Activated T-helper 1 cell treated with anti-CD3 and anti-CD28 coated beads, Interleukin-12 subunit alpha, Interleukin-12 subunit beta, Interleukin-2, Interleukin-4 antibody, amounts not matched to agents 30 ng/mL and 10 ng/mL and 1 ng/mL, durations not matched to agents 14 hours and 24 hours and 36 hours (primary cell): ENCODE measurements at places on chromosomes 7 and 10.

DNA sequence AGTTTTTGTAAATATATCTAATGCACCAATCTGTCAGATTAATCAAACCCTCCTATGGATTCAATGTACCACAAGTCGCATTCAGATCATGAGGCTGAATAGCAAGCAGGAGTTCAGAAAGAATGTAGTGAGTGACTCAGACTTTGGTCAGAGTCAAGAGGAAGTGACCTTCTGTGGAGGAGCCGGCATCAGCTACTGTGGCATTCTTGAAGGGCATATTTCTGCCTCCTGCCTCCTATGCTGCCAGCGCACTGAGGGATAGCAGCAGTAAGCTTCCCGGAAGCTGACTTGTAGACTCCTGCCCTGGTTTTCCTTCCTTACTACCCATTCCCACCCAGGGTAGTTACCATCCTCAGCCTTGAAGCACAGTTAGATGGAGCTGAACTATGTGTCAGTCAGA is 867.5 kb downstream of the NRG3 start:
- no peak overlapping the region for H3K27ac ChIP-seq
- no peaks in the 10 kb centered on the region for H3K27me3 ChIP-seq
- no peaks in the 10 kb centered on the region for H3K36me3 ChIP-seq
- H3K4me3 ChIP-seq = no peak overlapping the region
- H3K4me1 ChIP-seq = no peaks in the 10 kb centered on the region
- no peak for DNase-seq

DNA sequence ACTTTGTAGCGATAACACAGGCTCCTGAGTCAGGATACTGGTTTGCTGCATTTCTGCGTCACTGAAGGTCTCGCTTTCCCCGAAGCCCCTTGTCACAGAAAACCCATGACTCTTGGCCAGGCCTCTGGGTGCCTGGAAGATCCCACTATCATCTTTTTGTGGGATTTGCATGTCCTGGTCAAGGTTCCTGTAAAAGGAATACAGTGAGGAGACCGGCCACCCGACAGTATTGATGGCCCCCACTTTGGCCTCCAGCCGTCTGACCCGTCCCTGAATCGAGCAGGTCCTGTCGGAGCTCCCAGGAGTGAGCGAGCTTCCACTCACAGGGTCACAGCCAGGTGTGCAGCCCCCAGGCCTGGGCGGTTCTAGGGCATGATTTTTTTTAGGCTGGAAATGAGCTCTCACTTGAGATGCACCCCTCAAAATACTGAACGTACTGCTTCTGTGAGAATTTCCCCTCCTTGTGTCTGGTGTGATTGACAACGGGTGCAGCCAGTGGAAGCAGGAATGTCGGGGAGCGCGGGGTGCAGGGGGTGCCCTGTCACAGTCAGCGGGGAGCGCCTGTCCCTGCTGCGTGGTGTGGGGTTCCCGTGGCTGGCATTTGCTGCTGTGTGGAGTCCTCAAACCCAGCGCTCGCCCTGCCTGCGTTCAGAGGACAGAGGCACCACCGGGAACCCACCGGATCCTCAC is 75.8 kb downstream of the DNAJB6 start:
- DNase-seq = no peak
- no peak overlapping the region for H3K4me3 ChIP-seq
- H3K4me1 ChIP-seq = peaks cover 7% of the 10 kb centered on the region
- peaks cover 7% of the 10 kb centered on the region for H3K36me3 ChIP-seq

GRCh38 chr7:3862774-3863173 is 561.7 kb downstream of the SDK1 start:
- DNase-seq = no peak
- H3K36me3 ChIP-seq = peaks cover 2% of the 10 kb centered on the region
- no peak overlapping the region for H3K4me3 ChIP-seq

DNA sequence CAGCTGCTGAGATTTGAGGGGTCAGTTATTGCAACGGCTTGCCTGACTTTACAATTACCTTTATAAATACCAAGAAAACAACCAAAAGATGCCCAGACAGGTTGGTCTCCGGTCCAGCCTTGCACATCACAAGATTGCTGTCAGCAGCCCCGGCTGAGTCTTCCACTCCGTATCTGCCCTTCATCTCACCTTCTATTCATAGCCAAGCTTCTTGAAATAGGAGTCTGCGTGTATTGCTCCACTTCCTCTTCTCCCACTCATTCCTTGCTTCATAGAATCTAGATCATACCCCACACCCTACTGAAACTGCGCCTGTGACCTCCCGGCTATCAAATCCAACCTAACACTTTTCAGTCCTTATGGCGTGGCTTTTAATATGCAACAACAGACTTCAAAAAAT is 31.1 kb upstream of the USP6NL start:
- no peaks in the 10 kb centered on the region for H3K4me1 ChIP-seq
- no peak for DNase-seq
- H3K27me3 ChIP-seq = peaks cover 18% of the 10 kb centered on the region
- no peak overlapping the region for H3K4me3 ChIP-seq
- no peak overlapping the region for H3K27ac ChIP-seq

GRCh38 chr7:99784007-99784406 is at the start of gene CYP3A4:
CYP3A4 (minus strand) TSS chr7:99784184; CDS start chr7:99784081, 103 bp downstream.
- no peak within 1 kb of the TSS for H3K4me3 ChIP-seq
- H3K27ac ChIP-seq = no peak within 1 kb of the TSS
- peaks cover 3% of the 10 kb centered on the region for H3K27me3 ChIP-seq
- peaks cover 19% of the 10 kb centered on the region for H3K4me1 ChIP-seq
- H3K36me3 ChIP-seq = no peaks in the 10 kb centered on the region

GRCh38 chr10:118986815-118987790 is 42.4 kb upstream of the NANOS1 start:
- H3K36me3 ChIP-seq = no peaks in the 10 kb centered on the region
- no peak overlapping the region for H3K27ac ChIP-seq
- peaks cover 14% of the 10 kb centered on the region for H3K27me3 ChIP-seq
- peaks cover 10% of the 10 kb centered on the region for H3K4me1 ChIP-seq
- DNase-seq = no peak
- H3K4me3 ChIP-seq = no peak overlapping the region

DNA sequence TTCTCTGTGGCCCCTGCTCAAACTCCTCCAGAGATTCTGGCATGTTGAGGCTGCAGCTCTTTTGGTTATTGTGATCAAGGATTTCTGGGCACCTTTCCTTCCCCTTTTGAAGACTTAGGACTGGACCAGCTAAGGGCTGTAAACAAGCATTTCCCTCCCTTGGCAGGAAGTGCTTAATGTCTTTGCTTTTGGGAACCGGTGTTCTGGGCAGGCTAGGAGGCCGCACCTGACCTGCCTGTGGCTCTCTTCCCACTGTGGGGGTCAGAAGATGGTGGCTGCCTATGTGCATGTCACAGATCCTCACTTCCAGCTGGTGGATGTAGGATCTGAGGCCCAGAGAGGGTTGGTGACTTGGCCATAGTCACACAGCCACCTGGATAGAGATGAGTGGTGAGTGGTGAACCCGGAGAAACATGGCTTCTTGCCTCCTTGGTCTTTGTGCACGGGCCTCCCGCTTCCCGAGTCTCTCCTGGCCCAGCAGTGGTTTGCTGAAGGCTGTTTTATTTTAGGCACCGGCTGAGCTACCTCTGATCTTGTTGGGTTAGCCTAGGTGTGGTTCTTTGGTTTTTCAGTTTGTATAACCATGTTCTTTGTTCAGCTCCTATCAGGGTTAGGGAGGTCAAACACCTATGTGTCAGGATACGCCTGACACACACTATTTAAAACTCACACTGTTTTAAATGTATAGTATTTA is 82.0 kb downstream of the GRK5 start:
- peaks cover 83% of the 10 kb centered on the region for H3K4me1 ChIP-seq
- peak overlapping the region; percentile 79 for H3K27ac ChIP-seq
- H3K36me3 ChIP-seq = peaks cover 8% of the 10 kb centered on the region

DNA sequence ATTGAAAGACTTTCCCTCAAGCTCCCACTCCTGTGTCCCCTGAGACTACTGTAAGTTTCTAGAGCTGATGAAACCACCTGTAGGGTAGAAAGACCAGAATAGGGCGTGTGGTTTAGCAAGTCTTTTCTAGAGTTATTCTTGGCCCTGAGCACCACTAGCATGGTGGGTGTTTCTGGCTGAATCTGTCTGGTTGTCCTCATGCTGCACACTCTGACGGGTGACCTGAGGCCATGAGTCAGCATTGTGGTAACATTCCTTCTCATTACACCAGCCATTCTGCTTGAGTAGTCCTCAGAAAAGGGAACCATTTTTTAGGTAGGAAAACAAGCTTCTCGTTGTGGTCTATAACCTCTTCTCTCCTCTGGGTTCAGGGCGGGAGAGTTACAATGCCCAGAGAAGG is 250.3 kb downstream of the SNX13 start:
- H3K27ac ChIP-seq = no peak overlapping the region
- peaks cover 2% of the 10 kb centered on the region for H3K27me3 ChIP-seq
- no peaks in the 10 kb centered on the region for H3K36me3 ChIP-seq
- no peak for DNase-seq
- no peaks in the 10 kb centered on the region for H3K4me1 ChIP-seq

DNA sequence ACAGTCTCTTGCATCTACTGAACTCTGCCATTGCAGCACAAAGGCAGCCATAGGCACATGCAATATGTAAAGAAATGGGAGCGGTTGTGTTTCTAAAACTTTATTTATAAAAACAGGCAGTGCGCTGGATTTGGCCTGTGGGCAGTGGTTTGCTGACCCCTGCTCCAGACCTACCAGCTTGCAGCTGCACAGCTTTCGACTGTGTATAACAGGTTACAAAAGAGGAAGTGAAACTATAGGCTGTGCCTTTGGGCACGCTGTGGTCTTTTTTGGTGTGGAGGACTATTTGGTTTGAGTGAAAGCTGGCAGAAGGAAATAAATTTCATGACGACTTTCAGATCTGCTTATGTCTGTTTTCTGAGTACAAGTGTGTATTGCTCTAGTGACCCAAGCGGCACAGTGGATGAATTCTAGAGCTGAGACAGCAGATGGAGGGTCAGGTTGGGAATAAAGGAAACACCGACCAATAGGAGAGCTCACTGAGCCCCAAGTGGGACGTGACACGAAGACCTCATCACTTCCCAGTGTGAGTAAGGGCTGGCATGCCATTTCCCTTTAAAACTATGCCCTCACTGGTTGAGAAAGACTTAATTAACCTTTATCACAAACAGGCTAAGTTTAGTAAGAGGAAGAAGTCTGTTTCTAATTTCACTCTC is 152.7 kb downstream of the ANK3 start:
- peaks cover 30% of the 10 kb centered on the region for H3K4me1 ChIP-seq
- H3K4me3 ChIP-seq = peak overlapping the region; percentile 40
- H3K27ac ChIP-seq = peak overlapping the region; percentile 16
- no peaks in the 10 kb centered on the region for H3K27me3 ChIP-seq
- DNase-seq = no peak

GRCh38 chr10:63286340-63286739 is 153.2 kb downstream of the NRBF2 start:
- no peak overlapping the region for H3K4me3 ChIP-seq
- H3K36me3 ChIP-seq = peaks cover 2% of the 10 kb centered on the region
- no peaks in the 10 kb centered on the region for H3K27me3 ChIP-seq
- no peak overlapping the region for H3K27ac ChIP-seq
- DNase-seq = no peak

DNA sequence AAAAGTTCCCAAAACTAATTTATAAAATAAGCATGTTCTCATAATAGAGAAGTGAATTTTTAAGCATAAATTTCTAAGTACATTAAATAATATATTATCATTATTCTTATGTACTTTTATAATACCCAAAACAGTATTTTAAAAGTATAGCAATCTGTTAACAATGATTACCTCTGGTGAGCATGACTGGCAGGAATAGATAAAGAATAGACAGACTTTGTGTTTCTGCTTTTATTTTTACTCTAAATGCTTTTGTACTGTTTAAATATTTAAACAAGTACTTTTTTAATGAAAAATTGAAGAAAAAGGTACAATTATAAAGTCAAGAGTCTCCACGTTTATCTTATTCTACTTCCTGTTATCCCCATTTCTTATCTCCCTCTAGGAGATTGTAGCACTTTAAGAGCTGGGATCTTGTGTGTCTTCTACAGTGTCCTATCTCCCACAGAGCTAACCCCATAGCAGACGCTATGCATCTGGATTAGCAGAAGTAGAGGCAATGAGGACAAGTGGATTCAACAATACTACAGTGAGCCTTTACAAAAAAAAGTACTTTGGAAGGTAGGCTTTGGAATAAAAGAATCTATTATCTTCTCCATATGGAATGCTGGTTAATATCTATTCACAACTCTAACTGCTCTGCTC is 42.9 kb downstream of the IDE start:
- DNase-seq = no peak
- H3K27ac ChIP-seq = no peak overlapping the region
- H3K27me3 ChIP-seq = no peaks in the 10 kb centered on the region
- H3K4me3 ChIP-seq = no peak overlapping the region
- H3K36me3 ChIP-seq = peaks cover 14% of the 10 kb centered on the region

GRCh38 chr7:70094831-70095230 is 496.6 kb downstream of the AUTS2 start:
- H3K4me1 ChIP-seq = no peaks in the 10 kb centered on the region
- no peaks in the 10 kb centered on the region for H3K36me3 ChIP-seq
- no peak overlapping the region for H3K4me3 ChIP-seq
- no peaks in the 10 kb centered on the region for H3K27me3 ChIP-seq
- no peak overlapping the region for H3K27ac ChIP-seq
- DNase-seq = no peak

DNA sequence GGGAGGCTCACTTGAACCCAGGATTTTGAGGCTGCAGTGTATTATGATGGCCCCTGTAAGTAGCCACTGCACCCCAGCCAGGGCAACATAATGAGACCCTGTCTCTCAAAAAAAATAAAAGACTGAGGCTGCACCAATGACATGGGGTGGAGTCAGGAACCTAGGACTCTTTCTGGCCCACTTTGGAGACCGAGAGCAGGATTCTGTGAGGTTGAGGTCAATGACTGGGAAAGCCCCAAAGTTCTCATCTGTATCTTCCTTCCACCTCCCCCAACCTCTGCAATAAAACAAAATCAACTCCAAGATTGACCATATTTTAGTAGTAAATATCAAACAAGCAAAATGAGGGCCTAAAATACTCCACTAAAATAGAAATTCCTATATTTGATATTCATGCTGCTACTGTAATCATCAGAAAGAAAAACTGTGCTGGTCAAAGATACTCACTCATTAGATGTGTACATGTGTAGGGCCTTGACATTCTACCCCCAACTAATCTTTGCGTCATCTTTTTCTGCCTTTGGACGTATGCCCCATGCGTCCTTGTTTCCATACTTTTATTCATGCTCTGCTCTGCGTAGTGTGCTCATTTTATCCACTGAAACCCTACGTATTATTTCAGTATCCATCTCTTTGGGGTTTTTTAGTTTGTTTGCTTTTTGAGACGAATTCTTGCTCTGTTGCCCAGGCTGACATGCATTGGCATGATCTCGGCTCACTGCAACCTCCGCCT is 23.8 kb downstream of the WBP1L start:
- H3K27me3 ChIP-seq = no peaks in the 10 kb centered on the region
- no peak for DNase-seq
- peaks cover 44% of the 10 kb centered on the region for H3K4me1 ChIP-seq
- no peak overlapping the region for H3K4me3 ChIP-seq

GRCh38 chr7:129611246-129612111 is at the start of gene NRF1:
NRF1 (plus strand) TSS chr7:129611720; CDS start chr7:129657352, 45,632 bp downstream.
- H3K4me3 ChIP-seq = peak within 1 kb of the TSS; percentile 98
- H3K27ac ChIP-seq = peak within 1 kb of the TSS; percentile 99
- no peaks in the 10 kb centered on the region for H3K27me3 ChIP-seq
- peak; percentile 89 for DNase-seq
